Activated T-helper 1 cell treated with Interleukin-2 at 50 U/mL for 16 hours (primary cell): ENCODE measurements at places on chromosomes 4 and X.

- DNase-seq: no peak
Observed at GRCh38 chrX:28595346-28595745, 8.1 kb downstream of the IL1RAPL1 start.

- DNase-seq: no peak
Observed at GRCh38 chrX:148311544-148311943, 188.9 kb upstream of the AFF2 start.

DNA sequence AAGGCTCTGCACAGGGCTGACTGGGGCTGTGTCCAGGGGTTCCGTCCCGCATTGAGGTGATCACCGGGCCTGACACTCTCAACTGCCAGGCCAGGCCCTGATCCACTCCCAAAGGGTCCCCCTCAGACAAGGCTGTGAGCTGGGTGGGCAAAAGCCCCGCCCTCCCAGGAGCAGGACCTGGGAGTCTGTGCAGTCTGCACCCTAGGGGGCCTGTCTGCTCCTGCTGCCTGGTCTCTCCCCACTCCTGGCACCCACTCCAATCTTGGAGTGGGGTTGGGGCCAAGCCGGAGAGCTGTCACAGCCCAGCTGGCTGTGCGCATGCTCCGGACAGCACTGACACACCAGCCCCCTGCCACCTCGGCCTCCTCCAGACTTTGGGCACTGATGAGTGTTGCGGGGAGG, 9.4 kb upstream of the SPP1 start:
- no peak for DNase-seq

- no peak for DNase-seq
Observed at GRCh38 chr4:73259571-73260090, 1.0 kb upstream of the ANKRD17 start.

- DNase-seq: no peak
Observed at GRCh38 chr4:175716961-175717360, 95.1 kb downstream of the GPM6A start.

GRCh38 chrX:96752781-96753180, 68.1 kb downstream of the DIAPH2 start:
- no peak for DNase-seq

DNA sequence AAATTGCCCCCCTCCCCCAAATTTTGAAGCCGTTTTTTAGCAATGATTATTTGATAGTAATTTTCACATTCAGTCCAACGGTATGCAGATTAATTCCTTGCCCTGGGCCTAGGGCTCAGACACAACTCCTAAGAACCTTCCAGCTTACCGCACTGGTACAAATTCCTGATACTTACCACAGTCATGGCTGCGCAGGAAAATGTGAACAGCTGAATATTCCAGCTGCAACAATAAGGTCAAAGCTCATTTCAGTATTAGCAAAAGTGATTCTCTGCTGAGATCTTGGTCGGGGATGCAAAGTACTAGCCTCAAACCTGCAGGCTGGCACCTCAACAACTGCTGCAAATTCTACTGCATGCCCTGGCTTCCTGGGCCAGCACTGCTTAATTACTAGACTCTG, 3.0 kb downstream of the ATP11C start:
- no peak for DNase-seq

- DNase-seq: no peak
Observed at GRCh38 chr4:165106518-165106917, 6.1 kb downstream of the TMEM192 start.

DNA sequence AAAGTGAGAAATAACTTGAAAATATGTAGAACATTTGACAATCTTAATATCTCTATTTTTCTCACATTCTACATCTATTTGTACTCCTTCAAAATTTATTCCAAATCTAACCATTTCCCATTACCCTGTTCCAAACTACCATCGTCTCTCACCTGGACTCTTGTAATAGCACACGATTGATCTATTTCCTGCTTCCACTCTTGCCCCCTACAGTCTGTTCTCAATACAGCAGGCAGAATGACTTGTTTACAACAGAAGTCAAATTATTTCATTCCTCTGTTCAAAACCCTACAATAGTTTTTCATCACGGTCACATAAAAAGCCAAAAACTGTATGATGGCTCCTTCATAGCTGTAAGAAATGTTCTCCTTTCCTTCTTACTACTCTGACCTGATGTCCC, 21.1 kb upstream of the LUZP4 start:
- DNase-seq: no peak

DNA sequence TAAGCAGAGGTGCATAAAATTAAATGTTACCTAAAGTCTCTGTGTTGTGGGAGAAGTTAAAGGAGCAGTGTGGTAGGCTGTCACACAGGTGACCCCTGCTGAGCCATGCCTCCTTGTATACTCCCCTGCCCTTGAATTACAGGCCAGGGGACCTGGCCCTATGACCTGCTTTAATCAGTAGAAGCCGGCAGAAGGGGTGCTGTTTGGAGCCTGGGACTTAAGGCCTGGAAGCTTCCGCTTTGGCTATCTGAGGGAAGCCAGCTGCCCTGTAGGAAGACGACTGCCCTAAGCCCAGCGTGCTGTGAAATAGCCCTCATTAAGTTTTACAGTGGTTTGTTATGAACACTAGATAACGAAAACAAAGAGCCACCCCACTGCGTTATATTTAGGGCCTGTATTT, 34.1 kb downstream of the SPINK2 start:
- DNase-seq: no peak

DNA sequence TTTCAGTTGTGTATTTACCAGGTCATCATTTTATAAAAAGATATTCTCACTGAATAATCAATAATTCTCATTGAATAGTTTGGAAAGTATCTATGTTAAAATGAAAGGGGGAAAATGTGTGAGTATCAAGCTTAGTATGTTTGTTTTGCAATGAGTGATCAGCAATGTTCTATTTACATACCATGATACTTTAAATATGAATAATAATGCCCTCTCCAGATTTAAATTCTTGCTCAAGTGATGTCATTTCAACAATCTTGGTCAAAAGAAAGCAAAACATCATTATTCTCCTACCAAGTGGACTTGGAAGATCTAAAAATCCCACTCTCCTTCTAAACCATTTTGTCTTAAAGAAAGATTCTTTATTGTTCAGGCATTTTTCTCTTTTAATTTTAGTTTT, 42.1 kb upstream of the ANKRD50 start:
- DNase-seq: no peak

GRCh38 chr4:7807351-7807921, 132.2 kb downstream of the AFAP1 start:
- DNase-seq: no peak

DNA sequence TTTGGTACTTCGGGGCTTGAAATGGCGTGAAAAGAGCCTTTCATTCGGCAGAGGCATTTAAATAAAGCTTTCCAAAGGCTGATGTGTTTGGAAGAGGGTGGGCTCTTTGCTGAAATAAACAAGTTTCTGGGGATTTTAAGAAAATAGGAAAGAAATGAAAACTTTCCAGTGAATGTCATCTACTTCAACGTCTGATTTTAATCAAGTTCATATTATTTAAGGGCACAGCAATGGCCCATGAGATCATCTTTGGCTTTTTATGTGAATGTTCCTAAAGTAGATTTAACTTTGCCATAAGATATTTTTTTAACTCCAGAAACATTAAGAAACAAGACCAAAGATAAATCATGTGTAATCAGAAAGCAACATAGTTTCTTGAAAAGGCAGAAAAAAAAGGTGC, 69.8 kb upstream of the TTC29 start:
- no peak for DNase-seq
